ENCODE measurements at places on chromosomes 7 and 10. TPM values are rescaled to one million over a fixed set of nuclear protein-coding genes. Genes with fewer than 3 reads are reported as not detected.

C7orf57 gene
- not detected for total RNA-seq

GRCh38 chr7:159145490-159145855 is 806 bp upstream of the VIPR2 start:
- DNase-seq, result no peak

DNA sequence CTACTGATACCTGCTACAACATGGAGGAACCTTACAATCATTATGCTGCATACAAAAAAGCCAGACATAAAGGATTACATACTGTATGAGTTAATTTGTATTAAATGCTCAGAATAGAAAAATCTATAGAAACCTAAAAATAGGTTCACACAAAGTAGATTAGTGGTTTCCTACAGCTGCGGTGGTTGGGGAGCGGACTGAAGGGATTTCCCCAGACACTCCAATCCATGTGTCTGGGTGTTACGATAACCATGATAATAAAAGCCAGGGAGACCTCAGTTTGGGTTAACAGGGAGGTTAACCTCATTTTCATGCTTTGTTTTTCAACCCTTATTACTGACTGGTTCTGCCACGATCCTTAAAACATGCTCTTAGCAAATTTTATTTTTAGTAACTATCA is 355.9 kb downstream of the KCNMA1 start:
- no peak for DNase-seq

DNA sequence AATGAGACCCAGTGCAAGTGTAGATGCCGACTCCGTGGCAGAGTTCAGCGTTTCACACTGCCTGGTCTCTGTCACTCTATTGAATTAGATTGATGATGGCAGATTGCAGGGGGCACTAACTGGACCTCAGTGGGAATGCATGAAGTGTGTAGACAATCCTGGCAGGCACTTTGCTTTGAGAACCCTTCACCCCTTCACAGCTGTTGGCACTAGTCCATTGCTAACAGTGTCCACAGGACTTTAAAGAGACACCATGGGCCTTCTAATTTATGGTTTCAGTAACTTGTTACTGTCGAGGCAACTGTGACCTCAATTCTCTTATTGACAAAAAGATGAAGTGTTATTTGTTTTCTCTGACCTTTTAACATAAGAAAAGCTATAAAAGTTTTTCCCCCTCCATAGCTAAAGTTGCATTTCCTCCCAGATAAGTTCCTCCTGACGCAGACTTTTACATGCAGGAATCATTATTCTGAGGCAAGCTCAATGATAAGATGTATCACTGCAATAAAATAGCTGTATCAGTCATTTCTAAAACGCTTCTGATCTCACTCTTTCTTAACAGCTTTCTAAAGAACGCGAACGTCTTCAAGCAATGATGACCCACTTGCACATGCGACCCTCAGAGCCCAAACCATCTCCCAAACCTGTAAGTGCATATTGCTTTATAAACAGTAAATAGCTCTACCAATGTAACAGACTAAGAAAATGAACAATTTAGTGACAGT is 238.9 kb downstream of the FOXP2 start:
- no peak for DNase-seq

DNA sequence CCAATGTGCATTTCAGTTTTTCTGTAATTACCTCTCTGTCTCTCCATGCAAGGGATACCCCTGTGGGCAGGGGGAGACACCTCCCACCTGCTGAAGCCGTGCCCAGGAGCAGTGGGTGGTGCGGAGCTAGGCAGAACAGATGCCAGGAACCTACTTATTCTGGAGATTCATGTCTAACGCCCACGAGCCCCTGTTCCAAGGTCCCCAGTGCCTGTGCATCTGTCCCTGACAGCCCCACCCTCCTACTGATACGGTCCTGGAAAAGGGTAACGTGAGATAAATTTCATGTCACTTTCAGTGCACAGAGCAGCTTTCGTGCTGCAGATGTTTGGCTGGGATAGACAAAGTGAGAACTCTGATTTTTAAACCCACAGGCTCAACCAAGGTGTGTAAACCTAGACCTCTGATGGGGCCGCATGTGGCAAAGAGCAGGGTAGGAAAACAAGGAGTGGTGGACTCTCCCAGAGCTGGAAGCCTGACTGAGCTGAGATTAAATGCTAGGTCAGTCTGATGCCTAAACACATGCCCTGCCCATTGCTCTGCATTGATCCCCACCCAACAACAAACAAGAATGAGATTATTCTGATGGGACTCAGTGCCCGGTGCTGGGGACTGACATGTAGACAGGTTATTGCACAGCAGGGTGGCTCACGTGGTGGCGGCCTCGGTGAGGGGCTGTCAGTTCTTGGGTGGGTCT is 123.6 kb upstream of the GDF10 start:
- no peak for DNase-seq

ANKRD61 gene
- total RNA-seq, result not detected

GRCh38 chr10:72105098-72105475 is 16.7 kb upstream of the SPOCK2 start:
- no peak for DNase-seq

- DNase-seq, result no peak
Measured at GRCh38 chr7:3259711-3260400, 41.2 kb upstream of the SDK1 start.

GRCh38 chr7:4281231-4281993 is 400.7 kb upstream of the FOXK1 start:
- DNase-seq, result no peak

GRCh38 chr10:101566333-101567164 is 21.5 kb downstream of the POLL start:
- DNase-seq, result peak; percentile 78

ATOH7 gene
- total RNA-seq, result 0.93 TPM

- peak; percentile 80 for DNase-seq
Measured at GRCh38 chr10:47175181-47176123, 124.5 kb upstream of the GDF10 start.

DNA sequence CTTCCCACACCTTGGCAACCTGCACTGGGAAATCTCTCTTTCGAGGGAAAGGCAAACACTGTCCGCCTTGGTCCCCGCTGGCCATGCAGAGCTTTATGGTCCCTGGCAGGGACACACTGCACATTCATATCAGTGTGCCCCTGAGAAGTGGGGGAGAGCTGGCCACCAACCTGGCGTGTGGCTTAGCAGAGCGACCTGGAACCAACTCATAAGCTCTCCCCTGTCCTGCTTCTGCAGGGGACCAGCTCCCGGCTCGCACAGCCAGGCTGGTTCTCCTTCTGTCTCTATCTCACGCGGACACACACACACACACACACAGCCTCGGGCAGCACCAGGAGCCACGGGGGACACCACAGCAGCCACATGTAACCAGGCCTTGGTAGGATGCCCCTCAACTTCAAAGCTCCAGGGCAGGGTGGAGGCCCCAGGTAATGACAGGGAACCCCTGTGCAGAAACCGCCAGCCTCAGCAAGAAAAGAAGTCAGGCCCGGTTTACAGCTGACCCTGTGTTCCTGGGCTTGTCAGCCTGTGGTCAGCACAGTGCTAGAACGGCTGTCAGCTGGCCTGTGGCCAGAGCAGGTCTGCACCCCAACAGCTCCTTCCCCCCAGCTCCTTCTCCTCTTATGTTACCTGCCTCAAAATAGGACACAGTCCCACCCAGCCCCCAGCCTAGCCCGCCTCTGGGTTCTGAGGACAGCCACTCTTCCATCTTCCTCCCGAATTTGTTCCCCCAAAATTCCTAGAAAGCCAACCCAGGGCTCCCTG is 69.3 kb downstream of the OAT start:
- DNase-seq, result no peak

GRCh38 chr7:75988568-75989499 is 5.6 kb downstream of the TMEM120A start:
- DNase-seq, result no peak

EN2 gene
- not detected for total RNA-seq

GRCh38 chr7:50509459-50509858 is 55.7 kb downstream of the DDC start:
- no peak for DNase-seq

- DNase-seq, result no peak
Measured at GRCh38 chr7:25947669-25948516, 204.1 kb upstream of the NFE2L3 start.

DNA sequence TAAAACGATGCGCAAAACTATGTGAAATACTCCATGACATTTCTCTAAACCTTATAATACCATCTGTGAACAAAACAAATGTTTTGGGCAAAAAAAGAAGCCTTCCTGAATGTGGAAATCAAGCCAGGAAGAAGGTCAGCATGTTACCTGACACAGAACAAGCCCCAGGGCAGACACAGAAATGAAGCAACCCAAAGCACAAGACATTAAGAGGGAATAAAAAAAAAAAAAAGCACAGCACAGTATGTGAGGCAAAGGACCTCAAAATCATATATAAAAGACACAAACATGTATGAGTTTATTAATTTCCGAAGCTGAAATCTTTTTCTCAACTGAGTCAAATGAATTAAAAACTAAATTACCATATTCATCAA is 161.8 kb downstream of the SKIDA1 start:
- DNase-seq, result no peak

TBX20 gene
- not detected for total RNA-seq

DNA sequence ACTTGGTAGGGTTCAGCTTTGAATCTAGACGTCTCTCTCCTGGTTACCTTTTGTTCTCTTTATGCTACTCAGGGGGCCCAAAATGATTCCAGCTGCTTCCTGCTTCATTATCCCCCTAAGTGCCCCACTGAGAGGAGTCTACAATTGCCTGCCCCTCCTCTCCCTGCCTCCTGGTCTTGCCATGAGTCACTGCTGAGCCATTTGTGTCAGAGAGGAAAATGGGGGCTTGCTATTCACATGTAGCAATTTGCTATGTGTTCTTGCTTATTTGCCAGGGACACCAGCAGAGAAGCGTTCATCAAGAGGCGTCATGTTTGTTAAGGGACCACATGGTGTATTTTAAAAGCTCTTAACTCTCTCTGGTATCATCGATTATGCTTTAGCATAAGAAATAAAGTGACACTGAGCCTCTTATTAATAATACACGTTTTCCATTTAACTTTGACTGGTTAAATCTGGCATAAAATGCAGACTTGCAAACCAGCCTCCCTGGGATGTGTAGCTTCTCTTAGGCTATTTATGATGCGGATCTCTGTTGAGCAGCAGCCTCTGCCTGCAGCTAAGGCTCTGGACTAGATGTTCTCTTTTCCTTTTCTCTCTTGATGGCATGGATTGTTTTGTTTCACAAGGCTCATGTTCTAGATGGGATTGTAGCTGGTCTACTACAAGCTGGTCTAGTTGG is 239.3 kb downstream of the AUTS2 start:
- DNase-seq, result peak; percentile 54

GRCh38 chr10:88672041-88672440 is 7.8 kb downstream of the LIPF start:
- DNase-seq, result no peak

EVX1 gene
- total RNA-seq, result not detected

GRCh38 chr10:95214369-95214768 is 20.3 kb downstream of the ACSM6 start:
- DNase-seq, result no peak

- no peak for DNase-seq
Measured at GRCh38 chr10:108631332-108631731, 1292.0 kb downstream of the XPNPEP1 start.

GRCh38 chr10:102405632-102406031 is 10.1 kb downstream of the NFKB2 start:
- no peak for DNase-seq

ASZ1 gene
- not detected for total RNA-seq

DNA sequence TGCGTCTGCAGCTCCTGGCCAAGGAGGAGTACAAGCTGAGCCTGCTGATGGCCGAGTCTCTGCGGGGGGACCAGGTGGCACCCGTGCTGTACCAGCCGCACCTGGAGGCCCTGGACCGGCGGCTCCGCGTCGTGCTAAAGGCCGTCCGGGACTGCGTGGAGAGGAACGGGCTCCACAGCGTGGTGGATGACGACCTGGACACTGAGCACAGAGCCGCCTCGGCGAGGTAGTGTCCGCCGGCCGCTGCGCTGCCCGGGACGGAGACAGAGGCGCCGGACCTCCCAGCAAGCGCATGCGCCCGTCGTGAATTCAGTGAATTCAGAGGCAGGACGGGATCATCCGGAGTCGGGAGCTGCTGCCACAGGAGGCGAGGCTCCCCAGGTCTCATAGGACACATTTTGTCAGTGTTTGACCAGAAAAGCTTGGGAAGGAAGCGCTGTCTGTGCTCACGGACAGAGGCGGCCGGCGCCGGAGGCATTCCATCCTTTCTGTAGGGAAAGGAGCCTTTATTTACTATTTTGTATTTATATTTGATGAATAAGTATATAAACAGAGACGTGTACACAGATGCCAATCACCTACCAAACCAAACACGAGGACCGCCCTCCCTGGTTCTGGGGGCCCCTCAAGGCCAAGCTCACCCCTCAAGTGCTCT is 30.1 kb upstream of the FOXL3 start:
- DNase-seq, result no peak

- DNase-seq, result no peak
Measured at GRCh38 chr10:7040681-7041080, 370.2 kb downstream of the SFMBT2 start.

DNA sequence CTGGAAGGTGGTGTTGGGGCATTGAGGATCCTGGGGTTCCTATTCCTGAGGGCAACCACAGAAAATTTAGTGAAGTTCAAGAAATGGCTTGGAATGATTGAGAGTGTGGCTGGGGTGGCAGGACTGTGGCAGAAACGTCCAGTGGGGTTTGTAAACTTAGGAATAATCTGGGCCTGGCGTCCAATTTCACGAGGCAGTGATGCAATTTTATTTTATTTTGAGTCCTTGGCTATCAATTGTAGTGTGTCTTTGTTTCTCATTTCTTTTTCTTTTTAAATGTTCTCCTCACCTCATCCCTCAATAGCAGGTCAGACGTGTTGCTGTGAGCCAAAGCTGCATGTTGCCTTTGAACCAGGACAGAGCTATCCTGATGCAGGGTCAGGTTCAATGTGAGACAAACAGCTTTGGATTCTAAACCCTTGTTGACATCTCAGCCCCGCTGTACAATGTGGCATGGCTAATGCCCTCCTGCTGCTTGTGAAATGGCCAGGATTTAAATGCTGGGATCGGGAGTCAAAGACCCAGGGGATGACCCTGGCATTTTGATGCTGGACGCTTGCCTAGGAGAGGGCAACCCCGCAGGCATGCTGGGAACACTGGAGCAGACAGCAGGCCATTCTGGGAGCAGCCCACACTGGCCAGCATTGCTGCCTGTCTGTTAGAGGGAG is 64.8 kb downstream of the RBM20 start:
- DNase-seq, result peak; percentile 18

DNA sequence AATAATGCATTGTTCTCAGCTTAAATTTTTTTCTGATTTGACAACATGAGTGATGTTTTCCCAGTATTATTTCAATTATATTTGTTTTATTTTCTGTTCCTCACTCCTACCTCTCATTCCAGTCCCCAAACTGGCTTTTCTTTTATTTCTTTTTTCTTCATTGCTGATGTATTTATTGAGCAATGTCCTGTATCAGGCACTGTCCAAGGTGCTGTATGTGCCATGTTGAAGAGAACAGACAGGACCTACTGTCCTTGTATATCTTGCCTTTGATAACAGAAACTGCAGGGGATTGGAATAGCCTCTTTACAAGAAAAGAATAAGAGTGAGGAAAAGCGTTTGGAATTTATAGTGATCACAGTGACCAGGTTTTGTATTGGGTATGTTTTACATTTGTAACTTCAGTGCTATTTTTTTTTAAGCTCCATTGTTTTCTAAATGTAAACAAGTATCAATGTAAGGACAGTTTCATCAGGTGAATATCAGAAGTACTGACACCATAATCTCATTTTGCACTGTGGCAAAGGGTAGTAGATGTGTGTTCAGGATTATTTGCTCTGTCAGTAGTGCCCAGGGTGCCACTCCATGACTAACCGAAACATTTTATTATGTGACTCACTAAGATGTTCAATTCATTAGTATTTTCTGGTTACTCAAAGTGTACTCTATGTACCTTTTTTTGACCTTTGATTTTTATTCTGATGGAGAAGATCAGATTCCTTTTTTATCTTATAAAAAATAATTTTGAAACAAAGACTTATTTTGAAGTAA is 15.6 kb upstream of the CLDN12 start:
- DNase-seq, result no peak
